ENCODE measurements at places on chromosomes 3 and 15.
A peak's percentile ranks its signal among the peaks of the same experiment; 100 is the strongest.

DNA sequence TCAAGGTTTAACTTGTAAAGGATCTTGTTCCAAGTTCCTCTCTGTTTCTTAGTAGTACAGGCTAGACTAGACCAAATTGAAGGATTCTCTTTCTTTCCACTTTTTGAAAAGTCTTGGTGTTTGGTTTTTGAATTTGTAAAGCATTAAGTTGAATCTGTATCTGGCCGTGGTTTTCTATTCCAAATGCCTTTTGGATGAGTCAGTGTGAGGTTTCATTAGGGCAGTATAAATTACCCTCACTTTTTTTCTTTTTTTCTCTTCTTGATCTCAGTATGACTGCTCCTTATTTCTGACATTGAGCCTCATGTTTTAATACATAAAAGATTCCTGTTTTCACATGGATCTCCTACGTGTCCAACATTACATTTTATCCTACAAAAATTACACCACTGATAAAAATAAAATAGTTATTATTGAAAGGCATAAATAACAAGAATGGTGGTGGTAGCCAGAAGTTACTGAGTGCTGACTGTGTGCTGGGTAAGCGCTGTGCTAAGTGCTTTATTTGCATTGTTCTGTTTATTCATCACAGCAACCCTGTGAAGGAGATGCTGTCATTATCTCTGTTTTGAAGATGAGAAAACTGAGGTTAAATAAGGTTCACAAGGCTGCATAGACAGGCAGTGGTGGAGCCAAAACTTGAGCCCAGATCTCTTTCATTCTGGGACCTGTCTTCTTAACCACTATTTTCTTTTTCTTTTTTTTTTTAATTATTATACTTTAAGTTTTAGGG lies 48.3 kb downstream of the MITF start:
- no peak for DNase-seq

DNA sequence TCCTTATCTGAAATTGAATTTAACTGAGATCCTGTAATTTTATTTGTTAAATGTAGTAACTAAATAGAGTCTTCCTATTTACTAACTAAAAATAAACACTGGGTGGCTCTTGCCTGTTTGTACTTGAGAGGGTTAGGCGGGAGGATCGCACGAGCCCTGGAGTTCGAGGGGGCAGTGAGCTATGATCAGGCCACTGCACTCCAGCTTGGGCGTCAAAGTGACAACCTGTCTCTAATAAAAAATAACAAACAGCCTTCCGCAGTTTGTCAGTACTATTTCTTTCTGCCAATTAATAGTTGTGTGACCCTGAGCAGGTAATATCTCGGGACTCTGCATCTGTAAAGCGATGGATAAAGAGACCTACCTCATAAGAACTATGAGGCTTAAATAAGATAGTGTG lies 768 bp upstream of the PDE12 start:
- no peak for DNase-seq

- DNase-seq, result no peak
Observed at GRCh38 chr15:61908241-61908640, 152.0 kb downstream of the VPS13C start.

DNA sequence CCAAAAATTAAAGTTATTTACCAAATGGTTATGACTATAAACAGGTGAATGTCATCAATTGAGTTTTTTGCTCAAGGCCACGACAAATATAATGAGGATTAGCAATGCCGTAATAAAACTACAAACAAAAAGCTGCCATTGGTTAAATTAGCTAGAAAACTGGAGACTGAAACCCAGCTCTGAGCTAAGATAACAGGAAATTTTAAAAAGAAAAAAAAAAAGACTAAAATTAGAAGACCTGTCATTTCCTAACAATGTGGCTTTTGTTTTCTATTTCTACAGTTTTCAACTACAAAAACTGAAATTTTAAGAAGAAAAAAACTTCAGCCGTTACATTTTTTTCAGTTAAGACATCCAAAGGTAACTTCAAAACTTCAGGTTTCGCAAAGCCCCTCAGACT lies 9.7 kb downstream of the SLC12A6 start:
- no peak for DNase-seq

- DNase-seq, result no peak
Observed at GRCh38 chr3:184233127-184233843, 3.9 kb downstream of the VWA5B2 start.

DNA sequence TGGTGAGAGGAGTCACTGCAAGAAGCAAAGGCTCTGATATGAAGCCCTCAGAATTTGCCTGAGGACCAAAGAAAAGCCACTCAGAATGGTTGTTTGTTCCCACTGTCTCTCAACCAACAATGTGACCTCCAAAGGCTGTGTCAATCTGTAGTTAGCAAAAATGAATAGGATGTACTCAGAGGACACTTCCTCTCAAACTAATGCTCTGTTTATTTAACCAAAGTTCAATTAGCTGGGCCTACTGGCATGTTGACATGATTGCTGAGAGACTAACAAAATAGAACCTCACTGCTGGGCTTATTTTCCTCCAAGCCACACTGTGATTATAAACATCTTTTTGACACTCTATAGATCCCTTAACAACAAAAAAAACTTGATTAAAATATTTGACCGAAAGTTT lies 522.5 kb downstream of the OCA2 start:
- no peak for DNase-seq

DNA sequence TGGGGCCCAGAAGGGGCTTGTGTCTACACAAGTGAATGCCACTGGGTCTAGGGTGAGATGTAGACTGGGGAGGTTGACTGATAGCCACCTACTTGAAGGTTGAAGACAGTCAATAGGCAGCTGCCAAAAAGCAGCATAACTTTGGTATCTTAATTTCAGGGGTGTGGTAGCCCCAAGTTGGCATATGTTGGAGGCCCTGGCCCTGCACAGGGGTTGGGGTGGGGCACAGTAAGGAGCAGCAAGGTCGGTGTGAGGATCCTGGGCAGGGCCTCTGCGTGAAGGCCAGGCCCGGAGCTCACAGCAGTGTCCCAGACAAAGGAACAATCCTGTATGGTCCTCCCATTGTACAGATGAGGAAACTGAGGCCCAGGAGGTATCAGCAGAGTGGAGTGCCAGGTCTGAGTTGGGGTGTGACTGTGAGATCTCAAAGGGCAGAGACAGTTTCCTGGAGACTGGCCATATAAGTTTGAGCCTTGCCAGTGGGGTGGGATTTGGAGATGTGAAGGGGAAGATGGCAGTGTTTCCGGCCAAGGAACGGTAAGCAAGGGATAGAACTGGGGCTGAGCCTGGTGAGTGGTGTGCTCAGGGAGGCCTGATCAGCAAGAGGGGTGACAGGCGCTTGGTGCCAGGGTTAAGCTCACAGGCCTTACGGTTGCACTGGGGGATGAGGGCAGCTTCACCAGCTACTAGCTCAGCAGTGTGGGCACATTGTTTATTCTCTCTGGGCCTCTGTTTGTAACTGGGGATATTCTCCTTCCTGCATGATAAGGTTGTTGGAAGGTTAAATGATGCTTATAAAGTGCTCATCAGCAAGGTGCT lies 1.7 kb downstream of the KLHL40 start:
- DNase-seq, result no peak

DNA sequence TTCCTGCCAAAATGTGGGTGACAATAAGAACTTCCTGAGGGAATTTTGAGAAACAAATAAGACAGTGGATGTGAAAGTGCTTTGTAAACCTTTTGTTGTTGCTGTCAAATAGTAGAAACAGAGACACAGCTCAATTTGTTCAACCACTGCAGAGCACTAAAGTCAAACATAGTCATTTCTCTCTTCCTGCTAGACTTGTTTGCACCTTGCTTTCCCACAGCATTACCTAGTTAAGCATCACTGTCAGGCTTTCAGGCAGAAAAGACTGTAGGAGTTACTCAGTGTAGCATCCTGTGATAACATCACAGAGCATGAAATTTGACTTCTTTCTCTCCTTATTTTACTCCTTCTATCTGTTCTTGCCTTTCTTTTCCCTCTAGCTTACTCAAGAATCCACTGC lies 27.1 kb downstream of the SLC12A1 start:
- no peak for DNase-seq

DNA sequence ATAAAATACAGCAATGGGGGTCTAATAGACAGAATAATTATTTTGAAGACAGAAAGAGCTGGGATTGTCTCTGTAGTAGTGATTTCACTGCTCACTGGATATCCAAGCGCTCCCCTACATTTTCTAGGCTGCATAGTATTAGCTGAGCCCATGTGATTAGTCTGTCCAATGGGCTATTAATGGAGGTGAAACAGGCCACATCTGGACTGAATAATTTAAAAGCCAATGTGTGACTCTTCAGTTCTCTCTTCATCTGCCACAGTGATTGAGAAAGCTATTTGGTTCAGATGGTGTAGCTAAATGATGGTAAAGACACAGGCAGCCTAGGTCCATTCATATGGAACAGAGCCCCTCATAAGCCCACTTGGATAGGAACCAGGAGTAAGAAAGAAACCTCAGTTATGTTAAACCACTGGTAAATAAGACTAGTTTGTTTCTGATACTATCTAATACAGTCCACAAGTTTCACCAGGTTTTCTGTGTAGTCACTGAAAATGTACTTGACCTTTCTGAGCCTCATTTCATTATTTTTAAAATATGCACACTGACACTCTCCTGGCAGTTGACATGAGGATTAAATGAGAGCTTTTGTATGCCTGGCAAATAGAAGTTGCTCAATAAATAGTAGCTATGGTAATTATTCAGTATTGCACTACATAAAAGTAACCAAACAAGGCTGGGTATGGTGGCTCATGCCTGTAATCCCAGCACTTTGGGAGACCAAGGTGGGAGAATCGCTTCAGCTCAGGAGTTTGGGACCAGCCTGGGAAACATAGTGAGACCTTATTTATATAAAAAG lies 17.0 kb upstream of the STT3B start:
- no peak for DNase-seq

DNA sequence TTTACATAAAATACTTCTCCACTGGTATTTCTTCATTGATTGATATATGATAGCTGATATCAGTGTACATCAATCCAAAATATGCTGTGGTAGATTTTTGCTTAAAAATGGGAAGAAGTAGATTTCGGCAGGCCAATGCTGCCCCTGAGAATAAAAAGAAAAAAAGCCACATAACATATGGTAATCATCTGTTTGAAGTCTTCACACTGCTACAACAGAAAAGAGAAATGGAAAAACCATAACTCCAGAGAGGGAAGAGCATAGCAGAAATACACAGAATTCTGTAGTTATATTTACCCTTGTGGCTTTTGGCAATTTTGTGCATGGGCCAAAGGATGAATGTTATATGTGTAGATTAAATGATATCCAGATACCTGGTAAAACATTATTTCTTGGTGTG lies 143.1 kb upstream of the KCNMB2 start:
- no peak for DNase-seq

GRCh38 chr3:10602769-10603768 lies 97.7 kb upstream of the ATP2B2 start:
- DNase-seq, result no peak

GRCh38 chr3:77491961-77492360 lies 452.1 kb downstream of the ROBO2 start:
- no peak for DNase-seq

DNA sequence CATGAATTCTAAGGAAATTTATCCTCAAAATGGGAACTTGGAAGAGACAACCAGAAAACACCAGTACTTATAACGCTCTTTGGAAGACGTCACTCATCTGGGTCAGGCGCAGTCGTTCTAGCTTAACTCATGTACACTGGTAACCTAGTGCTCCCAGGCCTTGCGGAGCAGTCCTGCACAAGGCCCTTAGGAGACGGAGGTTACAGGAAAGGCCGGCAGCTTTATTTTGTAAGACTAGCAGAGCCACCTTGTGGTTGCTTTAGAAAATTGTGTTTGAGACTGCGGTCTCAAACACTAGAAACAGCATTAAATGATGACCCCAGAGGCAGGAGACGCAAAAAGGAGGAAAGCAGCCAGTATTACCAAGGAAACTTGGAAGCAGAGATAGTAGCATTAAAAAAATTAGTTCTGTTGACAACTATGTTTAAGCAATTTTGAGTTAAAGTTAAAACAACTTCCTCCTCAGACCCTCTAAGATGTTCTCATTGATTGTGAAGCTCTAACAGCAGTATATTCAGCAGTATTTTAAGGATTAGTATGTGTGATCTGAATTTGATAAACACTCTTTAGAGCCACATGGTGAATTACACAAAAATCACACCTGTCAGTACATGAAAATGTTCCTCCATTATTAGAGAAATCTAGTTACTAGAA lies 141.9 kb upstream of the C2CD4B start:
- peak; percentile 81 for DNase-seq

DNA sequence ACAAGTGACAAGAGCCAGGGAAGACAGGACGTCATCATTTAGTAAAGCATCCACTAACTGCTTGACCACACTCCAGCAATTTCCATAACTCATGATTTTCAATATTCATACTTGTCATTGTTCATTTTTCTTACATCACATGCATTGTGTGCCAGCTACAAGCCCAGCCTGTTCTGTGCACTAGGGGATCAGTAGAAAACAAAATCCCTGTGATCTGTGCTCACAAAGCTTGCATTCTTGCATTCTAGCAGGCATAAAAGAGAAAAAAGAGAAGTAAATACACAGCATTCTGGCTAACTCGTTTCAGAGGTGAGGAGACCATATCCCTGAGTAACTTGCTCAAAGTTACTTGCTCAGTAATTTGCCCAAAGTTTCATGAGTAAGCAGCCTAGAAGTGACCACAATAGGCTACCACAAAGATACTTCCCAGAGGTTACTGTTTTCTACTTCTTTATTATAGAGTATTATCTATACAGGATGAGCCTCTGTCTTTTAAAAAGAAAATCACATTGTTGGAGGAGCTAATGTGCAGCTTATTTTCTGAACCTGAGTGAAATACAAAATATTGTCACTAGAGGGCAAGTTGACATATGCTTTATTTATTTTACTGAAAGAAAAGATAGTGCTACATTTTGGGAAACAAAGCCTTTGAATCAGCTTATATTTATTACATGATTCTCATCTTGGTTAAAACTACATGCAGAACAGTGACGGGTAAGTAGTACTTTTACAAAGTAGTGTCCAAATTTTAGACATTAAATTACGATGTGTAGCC lies 701.4 kb upstream of the LMCD1 start:
- DNase-seq, result peak; percentile 26

DNA sequence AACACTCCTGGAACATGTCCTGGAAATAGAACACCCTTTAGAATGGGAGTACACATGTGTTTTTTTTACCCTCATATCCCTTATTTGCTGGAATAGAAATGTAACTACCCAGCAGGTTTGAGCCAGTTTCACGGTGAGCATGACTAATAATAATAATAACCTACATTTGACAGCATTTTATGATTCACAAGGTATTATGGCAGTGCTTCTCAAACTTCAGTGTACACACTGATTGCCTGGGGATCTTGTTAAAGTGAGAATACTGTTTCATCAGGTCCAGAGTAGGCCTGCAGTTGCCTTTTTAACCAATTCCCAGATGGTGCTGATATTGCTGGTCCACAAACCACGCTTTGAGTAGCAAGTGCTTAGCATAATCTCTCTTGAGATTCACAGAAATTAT lies 63.9 kb downstream of the NFKBIZ start:
- DNase-seq, result no peak

- DNase-seq, result no peak
Observed at GRCh38 chr3:172099495-172099808, 60.1 kb downstream of the FNDC3B start.

DNA sequence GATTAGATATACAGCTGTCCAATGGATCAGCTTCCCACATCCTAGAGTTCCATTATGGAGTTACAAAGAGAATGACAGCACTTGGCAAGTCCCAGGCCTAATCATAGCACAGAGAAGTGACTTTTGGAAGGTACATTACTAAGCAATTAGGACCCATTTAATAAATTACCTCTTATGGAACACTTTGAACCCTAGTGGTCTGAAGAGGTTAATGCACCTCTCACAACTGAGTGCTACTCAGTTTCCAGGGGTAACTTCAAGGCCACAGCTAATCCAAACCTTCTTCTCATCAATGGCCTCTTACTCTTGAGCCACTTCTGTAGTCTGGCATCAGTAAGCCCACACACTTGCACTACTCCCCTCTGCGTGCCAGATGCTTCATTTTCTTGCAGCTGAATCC lies 34.9 kb upstream of the MEIS2 start:
- DNase-seq, result peak; percentile 48

Data from KBM-7 (cell line).